Jurkat, Clone E6-1 (cell line): ENCODE measurements at places on chromosomes 13 and 19.
A peak's percentile ranks its signal among the peaks of the same experiment; 100 is the strongest.

- DNase-seq: no peak
Measured at GRCh38 chr13:75550159-75550567, 572 bp downstream of the UCHL3 start.

- DNase-seq: no peak
Measured at GRCh38 chr19:43673637-43674036, 3.7 kb upstream of the PLAUR start.

DNA sequence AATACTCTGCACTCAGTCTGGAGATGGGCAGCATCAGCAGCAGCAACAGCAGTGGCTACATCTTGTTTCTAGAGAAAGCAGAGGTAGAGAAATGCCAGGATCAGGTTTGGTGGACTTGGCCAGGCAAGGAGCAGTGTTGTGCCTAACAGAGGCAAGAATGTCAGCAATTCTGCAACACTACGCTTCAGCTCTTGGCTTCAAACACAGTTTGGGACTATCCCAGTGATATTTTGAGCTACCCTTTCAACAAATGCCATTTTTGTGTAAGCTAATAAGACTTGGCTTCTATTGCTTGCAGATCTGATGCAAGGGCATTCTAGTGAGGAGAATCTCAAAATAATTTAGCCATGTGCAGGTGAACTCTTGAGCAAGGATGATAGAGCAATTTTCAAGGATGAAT, 271.3 kb downstream of the PCDH20 start:
- no peak for DNase-seq

GRCh38 chr13:28355822-28356371, 139.0 kb downstream of the FLT1 start:
- DNase-seq: peak; percentile 77

GRCh38 chr13:108176685-108177274, 38.6 kb downstream of the LIG4 start:
- peak; percentile 44 for DNase-seq

- DNase-seq: no peak
Measured at GRCh38 chr13:114058051-114058867, 74.2 kb downstream of the RASA3 start.

GRCh38 chr13:88617176-88617575, 946.0 kb downstream of the SLITRK5 start:
- no peak for DNase-seq

GRCh38 chr13:62176051-62176450, 760.4 kb upstream of the PCDH20 start:
- no peak for DNase-seq

DNA sequence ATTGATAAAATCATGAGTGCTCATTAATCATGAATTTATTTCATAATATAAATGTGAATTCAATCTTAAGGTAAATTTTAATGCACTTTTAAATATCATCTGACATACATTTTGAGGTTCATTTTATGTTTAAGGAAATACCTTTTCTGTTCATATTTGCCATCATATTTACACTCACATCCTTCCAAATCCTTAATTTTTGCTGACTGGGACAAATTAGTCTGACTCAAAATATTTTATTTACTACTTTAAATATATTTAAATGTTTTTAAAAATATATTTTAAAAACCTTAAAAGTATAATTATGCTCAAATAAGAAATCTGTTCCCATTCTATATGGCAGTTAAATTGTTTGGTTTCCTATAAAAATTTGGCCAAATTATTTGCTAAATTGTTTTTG, 438.1 kb downstream of the GPC5 start:
- no peak for DNase-seq

DNA sequence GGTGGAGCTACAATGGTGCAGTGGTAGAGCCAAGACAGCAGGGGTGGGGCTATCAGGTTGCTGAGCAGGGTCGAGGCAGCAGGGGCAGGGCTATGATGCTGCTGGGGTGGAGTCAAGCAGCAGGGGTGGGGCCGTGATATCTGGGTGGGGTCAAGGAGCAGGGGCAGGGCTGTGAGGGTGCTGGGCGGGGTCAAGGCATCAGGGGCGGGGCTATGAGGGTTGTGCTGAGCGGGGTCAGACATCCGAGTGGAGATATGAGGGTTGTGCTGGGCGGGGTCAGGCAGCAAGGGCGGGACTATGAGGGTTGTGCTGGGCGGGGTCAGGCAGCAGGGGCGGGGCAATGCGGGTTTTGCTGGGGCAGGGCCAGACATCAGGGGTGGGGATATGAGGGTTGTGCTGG, 14.7 kb downstream of the HCN2 start:
- DNase-seq: no peak

- no peak for DNase-seq
Measured at GRCh38 chr19:32330213-32330857, 15.1 kb upstream of the ZNF507 start.

- no peak for DNase-seq
Measured at GRCh38 chr13:90003566-90003965, 1343.9 kb upstream of the MIR17HG start.

- DNase-seq: no peak
Measured at GRCh38 chr19:20289186-20289585, 122.2 kb downstream of the ZNF486 start.

DNA sequence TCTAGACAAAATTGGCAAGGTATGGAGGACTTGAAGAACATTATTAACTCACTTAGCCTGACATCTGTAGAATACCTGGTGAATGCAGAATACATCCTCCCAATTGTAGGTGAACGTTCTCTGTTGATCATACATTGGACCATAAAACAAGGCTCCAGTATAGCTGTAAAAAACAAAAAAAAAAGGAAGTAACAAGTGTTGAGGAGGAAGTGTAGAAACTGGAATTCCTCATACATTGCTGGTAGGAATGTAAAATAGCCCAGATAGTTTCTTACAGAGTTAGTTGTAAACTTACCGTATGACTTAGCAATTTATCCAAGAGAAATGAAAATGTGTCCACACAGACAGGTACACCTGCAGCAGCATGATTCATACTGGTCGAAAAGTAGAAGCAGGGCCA, 44.8 kb downstream of the TSSK6 start:
- DNase-seq: no peak

- DNase-seq: peak; percentile 17
Measured at GRCh38 chr13:33057019-33057780, 41.0 kb downstream of the KL start.

DNA sequence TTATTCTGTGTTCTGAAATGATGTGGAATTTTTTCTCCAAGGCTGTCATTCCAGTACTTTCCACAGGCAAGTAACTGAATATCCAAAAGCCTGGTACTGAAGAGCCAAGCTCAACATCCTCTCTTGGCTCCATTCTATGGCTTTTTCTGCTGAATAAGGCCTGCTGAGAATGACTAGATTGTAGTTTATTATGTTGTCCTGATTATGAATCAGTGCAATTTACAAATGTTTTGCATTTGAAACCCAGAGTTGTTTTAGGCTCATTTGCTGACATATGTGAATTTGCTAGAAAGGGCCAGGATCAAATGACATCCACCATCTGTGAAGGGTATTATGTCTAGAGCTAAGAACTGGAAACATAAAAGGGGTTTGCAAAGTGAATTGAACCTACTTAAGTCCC, 596.6 kb downstream of the KCTD12 start:
- no peak for DNase-seq

DNA sequence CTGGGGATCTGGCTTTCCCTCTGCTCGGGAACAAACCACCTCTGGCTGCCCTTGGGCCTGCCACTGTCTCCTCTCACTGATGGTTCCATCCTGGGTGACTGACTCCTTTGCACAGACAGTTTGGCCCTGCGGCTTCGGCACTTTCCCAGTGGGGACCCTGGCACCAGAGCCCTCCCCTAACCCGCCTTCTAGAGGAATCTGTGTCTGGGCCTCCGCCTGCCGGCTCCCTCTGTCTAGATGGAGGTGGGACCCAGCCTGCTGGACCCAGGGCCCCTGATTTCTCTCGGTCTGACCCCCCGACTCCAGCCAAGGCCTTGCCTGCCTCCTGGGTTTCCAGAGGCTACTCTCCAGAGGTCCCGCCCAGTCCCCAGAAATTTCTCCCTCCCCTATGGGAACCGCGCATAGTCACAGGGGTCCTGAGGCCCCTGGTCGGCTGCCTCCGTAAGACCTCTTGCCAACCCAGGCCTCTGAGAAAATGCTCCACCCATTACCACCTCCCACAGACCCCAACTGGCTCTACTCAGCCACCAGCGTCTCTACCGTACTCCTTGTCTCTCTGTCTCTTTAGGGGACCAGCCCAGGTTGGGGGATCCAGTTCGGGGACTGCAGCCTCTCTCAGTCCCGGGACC, 2.7 kb downstream of the CCDC106 start:
- no peak for DNase-seq

DNA sequence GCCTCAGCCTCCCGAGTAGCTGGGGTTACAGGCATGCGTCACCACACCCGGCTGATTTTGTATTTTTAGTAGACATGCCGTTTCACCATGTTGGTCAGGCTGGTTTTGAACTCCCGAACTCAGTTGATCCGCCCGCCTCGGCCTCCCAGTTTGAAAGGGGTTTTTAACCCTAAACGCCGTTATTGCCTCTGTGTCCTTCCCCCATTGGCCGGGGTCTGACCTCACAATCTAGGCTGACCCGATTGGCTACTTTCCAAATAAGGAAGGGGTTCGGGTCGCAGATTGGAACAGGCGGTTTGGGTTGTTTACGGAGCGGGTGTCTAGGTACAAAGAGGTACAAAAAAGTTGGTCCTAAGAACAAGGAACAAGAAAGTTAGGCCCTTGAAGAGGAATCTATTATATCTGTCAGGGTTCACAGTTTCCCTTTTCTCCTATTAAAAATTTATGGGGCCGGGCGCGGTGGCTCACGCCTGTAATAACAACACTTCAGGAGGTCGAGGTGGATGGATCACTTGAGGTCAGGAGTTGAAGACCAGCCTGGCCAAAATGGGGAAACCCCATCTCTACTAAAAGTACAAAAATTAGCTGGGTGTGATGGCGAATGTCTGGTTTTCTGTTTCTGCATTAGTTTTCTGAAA, 1.0 kb downstream of the ZNF253 start:
- no peak for DNase-seq

DNA sequence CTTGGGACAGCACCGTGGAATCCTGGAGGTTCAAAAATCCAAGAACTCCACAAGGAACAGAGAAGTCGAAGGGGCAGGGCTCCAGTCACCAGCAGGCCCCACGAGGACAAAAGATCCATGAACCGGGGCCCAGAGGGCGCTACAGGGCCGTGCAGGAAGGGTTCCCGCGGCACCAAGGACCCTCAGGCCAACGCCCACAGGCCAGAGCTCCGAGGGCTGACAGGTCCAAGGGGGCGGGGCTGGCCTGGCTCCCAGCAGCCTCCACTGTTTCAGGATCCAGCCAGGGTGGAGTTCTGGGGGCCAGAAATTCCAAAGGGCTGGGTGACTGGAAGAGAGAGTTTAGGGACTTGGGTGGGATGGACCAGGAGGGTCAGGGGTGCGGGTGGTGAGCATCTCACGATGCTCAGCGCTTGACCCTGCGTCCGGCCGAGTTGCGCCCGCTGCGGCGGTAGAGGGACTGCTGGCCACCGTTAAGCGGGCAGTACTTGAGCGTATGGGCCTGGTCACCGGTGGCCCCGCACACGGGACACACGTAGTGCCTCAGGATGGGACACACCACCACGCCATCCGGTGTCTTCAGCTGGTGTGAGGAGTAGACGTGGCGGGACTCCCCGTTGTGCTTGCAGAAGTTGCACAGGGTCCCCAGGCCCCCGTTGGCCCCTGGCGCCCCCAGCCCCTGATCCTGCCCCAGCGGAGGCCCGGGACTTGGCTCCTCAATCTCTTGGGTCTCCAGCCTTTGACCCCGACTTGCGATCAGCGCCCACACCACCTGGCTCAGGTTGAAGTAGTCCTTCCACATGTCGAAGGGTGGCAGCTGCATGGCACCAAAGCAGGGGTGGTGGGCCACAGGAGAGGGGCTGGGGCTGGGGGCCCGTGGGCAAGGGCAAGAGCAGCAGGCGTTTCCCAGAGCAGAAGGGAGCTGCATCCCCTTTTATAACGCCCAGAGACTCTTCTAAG, at the start of gene NANOS2:
NANOS2 (minus strand) TSS at position 905 of the 957 bp plus-strand sequence; CDS start at position 820, 85 bp downstream.
- no peak for DNase-seq

GRCh38 chr19:8116437-8117293, 32.7 kb downstream of the FBN3 start:
- DNase-seq: peak; percentile 20

GRCh38 chr13:75327135-75327510, 154.8 kb downstream of the TBC1D4 start:
- peak; percentile 38 for DNase-seq

GRCh38 chr13:111270765-111271698, 49.4 kb upstream of the TEX29 start:
- no peak for DNase-seq

DNA sequence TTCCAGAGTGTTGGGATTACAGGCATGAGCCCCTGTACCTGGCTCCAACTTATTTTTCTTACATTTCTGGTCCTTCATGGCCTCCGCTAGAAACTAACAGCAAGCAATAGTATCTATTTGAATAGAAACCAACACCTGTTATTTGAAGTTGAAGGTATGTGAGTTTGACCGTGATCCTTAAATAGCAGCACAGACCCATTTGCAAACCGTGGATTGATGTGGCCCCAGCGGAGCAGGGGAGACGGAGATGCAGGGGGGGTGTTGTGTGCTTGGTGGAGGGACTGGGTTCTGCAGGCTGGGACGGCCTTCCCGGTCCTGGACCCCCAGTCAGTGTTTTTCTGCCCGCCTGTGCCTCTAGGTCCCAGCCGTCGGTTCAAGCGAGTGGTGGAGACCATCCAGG, 16.9 kb downstream of the TMEM150B start:
- DNase-seq: no peak

DNA sequence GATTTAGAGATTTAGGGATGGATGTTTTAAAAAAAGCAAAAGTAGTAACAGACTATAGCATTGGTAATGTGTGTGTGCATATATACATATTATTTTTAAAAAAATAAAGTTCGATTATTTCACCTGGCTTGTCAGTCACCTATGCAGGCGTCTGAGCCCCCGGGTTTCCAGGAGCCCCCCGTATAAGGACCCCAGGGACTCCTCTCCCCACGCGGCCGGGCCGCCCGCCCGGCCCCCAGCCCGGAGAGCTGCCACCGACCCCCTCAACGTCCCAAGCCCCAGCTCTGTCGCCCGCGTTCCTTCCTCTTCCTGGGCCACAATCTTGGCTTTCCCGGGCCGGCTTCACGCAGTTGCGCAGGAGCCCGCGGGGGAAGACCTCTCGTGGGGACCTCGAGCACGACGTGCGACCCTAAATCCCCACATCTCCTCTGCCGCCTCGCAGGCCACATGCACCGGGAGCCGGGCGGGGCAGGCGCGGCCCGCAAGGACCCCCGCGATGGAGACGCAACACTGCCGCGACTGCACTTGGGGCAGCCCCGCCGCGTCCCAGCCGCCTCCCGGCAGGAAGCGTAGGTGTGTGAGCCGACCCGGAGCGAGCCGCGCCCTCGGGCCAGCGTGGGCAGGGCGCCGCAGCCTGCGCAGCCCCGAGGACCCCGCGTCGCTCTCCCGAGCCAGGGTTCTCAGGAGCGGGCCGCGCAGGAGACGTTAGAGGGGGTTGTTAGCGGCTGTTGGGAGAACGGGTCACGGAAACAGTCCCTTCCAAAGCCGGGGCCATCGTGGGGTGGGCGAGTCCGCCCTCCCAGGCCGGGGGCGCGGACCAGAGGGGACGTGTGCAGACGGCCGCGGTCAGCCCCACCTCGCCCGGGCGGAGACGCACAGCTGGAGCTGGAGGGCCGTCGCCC, 840 bp upstream of the CCNA1 start:
- DNase-seq: no peak

GRCh38 chr19:49436381-49437017, 4.8 kb downstream of the SLC17A7 start:
- peak; percentile 55 for DNase-seq

- DNase-seq: no peak
Measured at GRCh38 chr13:24175847-24176246, 15.3 kb downstream of the SPATA13 start.
